ENCODE measurements at places on chromosomes 6 and 20.

DNA sequence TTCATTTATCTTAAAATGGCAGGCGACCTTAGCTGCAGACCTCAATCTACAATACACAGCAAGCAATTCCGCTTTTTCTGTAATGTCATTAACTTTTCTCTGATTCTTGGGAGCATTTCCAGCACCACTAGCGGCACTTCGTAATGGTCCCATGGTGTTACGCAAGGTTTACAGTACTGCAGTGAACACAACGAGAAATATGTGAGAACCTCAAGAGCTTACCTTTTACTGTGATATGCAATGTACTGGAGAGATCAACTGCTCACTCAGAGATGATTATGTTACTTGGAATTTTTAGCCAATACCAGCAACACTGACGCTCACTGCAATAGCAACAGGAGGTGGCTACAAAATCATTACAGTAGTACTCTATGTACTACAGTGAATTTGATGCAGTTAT is 2.8 kb upstream of the CEP43 start:
- DNase-seq: no peak

DNA sequence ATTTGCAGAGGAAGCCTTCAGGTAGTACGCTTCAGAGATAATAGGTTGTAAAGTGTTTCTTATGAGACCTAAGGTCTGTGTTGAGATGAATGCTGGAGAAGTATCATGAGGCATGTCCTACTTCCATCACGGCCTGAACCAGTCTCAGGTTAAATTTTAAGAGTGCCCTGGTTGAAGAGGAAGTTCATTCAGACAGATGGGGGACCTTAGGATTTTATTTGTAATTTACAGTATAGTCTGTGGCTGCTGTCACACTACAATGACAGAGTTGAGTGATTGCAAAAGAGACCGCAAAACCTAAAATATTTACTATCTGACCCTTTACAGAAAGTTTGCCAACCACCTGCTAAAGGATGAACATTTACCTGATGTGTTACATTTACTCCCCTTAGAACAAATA is 70.9 kb downstream of the UST start:
- DNase-seq: no peak

DNA sequence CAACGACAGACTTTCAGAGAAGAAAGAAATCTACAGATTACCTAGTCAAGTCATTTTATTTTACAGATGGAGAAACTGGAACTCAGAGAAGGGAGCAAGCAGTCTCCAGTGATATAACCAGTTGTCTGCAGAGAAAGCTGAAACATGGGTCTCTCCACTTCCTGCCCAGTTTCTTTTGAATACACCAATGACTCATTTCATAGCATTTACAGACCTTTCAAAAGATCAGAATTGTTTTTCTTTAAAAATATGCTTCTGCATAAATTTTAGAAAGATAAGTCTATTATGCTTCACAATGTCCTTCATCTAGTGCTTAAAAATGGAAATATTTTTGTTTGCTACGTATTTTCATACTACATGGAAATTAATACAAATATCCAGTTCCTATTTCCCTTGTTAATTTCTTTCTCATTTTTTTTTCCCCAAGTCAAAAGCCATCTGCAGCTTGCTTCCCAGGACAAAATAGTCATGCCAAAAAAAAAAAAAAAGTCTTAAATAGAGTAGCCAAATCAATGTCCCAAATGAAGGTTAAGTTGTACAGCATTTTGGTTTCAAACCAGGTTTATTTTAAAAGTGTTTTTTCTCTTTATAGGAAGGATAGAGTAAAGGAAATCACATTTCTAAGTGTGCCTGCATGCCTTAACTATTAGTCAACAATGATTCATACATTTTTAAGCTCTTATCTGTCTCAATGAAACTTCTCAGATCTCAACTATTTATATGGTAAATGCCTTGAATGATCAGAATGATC is 36.9 kb downstream of the ARHGAP18 start:
- no peak for DNase-seq

DNA sequence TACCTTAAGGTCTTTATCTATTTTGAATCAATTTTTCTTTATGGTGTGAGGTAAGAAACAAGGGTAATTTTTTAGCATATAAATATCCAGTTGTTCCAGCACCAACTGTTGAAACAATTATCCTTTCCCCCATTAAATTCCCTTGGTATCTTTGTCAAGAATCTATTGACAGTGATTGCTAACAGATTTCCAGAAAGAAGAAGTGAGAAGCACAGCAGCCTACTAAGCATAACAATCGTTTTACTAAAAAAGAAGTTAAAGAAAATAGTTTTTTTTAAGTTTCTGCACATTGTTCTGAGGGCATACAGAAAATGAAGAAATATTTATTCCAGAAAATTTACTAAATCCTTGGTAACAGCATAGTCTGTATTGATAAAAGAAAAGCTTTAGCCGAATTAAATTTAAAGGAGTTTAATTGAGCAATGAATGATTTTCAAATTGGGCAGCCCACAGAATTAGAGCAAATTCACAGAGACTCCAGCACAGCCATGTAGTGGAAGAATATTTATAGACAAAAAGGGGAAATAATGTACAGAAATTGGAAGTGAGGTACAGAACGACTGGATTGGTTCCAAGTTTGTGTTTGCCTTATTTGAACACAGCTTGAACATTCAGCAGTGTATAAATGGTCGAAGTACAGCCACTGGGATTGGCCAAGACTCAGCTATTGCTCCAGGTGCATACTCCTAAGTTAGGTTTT is 97.9 kb upstream of the UST start:
- no peak for DNase-seq

DNA sequence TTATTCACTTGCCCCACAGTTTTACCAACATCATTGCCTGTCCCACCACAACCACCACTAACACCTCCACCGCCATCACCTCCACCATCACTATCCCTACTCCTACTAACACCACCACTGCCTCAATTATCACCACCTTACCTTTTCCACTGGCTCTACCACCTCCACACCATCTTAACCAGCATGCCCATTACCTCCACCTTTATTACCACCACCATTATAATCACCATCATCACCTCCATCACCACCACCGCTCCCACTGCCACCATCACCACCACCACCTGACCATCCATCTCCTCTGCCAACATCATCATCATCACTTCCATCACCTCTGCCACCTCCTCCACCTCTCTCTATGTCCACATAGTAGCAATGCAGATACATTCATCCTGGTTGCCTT is 90.0 kb downstream of the SNAP25 start:
- no peak for DNase-seq

DNA sequence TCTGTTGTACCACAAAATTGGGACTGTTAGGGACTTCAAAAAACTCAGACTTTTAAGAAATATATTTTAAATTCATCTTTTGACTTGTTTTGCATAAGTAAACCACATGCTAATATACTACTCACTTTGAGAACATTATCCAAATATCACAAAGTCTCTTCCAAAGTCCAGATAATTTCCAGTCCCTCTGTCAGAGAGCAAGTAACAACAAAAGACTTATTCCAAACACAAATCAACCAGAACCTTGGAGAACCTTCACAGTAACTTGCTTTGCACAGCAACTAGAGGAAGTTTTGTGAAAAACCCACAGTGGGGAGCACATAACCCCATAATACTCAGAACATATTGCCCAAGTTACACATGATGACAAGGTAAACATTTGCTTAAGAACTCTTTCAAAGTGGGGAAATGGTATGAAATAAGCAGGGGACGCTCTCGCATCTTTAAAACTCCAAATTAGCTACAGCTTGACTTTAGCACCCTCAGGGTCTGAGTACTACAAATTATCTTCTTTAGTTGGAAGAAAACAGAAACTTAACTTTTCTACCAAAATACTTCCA is 37.8 kb downstream of the CENPW start:
- DNase-seq: no peak

DNA sequence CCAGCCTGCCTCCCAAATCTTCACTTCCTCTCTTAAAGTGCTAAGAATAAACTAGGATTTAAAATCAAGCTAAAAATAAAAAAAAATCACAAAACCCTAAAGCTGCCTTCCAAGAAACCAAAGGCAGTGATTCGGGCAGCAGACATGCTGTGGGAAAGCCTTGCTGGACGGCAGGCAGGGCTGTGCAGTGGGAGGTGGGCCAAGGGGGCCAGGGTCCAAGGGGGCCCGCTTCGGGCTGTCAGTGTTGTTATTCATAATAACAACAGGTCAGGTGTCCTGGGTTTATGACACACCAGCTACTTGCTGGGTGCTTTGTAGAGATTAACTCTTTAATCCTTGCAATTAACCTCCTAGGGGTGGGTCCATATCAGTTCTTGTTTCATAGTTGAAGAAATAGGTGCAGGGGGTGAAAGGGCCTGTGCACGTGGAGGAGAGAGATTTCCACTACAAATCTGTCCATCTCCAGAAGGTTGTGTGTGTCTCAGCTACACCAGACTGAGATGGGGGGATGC is 40.4 kb downstream of the CD40 start:
- DNase-seq: no peak

GRCh38 chr20:21504323-21504722 is 9.5 kb downstream of the NKX2-2 start:
- no peak for DNase-seq

DNA sequence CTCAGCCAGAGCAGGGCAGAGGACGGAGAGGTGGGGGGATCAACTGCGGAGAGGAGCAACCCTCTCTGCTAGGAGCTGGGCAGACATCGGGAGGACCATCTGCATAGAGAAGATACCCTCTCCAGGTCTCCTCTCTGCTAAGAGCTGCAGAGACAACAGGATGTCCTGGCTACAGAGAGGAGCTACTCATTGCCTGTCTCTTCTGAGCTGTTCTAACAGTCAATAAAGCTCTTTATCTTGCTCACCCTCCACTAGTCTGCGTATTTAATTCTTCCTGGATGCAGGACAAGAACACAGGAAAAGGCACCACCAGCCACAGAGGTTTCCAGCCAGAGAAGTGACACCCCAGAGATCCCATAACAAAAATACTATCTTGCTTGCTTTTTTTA is 871.1 kb upstream of the GJE1 start:
- no peak for DNase-seq

DNA sequence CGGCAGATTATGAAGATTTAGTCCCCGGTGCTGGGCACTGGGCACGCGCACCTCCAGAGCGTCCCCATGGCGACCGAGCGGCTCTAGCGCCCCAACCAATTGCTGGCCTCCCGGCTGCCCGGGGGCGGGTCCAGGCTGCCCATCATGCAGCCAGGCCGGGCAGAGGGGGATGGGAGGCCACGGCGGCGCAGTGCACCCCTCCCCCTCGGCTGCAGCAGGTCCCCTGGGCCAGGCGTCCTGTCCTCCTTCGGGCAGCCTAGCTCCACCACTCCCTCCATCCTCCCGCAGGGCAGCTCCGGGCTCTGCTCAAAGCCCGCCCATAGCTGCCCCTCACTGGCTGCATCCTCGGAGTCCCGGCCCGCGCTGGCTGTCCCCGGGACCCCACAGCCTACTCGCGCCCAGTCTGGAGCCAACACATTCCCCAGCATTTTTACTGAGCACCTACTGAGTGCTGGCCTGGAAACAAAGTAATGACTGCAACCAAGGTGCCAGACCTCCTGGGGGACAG is 99.4 kb downstream of the ASXL1 start:
- DNase-seq: no peak

DNA sequence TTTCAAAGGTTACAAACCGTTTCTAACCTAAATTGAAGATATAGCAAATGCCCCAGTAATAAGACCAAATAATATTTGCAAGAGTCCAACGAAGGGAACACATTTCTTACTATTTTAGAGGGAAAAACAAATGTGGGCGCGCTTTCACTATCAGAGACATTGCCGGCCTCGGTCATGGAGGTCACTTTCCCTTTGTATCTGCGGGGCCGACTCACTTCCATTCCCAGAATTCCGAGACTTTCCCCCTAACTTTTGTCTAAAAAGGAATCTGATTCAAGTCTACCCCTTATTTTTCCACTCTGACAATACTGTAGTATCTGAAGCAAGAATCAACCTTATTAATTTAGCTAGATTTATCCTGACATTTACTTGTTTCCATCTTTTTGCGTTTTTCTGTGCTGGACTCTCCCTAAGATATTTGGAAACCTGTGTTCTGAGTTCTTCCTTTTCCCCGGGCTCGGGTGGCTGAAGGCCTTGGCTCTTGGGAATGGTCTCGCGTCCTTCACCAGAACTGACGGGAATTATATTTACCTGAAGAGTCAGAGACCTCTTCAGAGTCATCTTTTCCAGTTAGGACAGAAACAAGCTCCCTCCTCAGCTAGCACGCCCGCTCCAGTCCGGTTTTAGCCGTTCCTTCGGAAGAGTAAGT is 71.8 kb upstream of the ZNF184 start:
- DNase-seq: no peak

DNA sequence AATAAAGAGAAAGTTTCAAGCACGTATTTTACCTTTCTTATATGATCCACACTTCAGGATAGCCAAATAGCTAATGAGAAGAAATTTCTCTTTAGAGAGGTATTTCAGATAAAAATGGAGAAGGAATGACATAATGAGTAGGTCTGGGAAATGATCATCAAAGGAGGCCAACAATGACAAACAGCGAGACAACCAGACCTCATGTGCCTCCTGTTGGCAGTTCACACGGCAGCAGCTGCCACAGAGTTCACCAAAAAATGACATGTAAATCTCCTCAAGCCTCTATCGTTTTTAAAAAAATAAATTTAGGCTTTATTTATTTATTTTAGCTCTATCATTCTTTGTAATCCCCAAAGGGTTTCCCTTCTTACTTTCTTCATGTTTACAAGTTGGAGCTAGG is 47.7 kb downstream of the SLC2A12 start:
- DNase-seq: no peak

DNA sequence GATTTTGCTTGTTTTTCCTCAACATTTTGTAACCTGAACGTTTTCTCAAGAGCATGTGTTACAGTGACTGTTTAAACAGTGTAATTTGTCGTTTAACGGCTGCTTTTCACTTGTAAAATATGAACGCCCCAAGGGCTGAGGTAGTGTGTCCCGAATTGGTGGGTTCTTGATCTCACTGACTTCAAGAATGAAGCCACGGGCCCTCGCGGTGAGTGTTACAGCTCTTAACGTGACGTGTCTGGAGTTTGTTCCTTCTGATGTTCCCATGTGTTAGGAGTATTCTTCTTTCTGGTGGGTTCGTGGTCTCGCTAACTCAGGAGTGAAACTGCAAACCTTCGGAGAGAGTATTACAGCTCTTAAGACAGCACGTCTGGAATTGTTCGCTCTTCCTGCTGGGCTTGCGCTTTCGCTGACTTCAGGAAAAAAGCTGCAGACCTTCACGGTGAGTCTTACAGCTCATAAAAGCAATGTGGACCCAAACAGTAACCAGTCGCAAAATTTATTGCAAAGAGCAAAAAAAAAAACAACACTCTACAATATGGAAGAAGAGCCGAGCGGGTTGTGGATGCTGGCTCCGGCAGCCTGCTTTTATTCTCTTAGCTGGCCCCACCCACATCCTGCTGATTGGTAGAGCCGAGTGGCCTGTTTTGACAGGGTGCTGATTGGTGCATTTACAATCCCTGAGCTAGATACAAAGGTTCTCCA is 25.1 kb upstream of the TRIM27 start:
- no peak for DNase-seq

- DNase-seq: no peak
Observed at GRCh38 chr20:855466-856360, 22.2 kb downstream of the FAM110A start.

GRCh38 chr6:82442061-82442719 is 78.6 kb downstream of the TPBG start:
- no peak for DNase-seq

- DNase-seq: no peak
Observed at GRCh38 chr6:136701045-136701444, 91.2 kb downstream of the MAP3K5 start.
